Type B pancreatic cell (in vitro differentiated cells): ENCODE measurements at places on chromosomes 11 and 22. TPM values are rescaled to one million over a fixed set of nuclear protein-coding genes. Genes with fewer than 3 reads are reported as not detected.

CRYBA4 gene
- total RNA-seq = 1.0 TPM in 1 of 2 replicates, not detected in the other

DNA sequence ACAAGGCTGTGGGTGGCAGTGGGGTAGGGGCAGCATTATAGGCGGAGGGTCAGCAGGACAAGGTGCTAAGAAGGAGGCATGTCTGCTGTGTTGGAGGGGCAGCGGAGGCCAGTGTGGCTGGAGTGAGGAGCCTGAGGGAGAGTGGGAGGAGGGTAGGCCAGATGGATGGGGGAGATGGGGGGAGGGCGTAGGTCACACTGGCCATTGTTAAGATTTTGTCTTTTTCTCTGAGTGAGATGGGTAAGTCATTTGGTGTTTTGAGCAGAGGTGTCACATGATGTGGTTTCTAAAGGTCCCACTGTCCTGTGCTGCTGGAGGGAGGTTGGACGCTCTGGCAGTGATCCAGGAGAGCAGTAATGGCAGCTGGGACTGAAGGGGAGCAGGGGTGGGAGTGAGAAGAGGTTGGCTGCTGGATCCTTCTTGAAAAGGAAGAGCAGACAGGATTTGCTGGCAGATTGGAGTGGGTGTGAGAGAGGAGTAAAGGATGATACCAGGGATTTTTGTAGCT lies 9.8 kb downstream of the PPP6R3 start:
- no peak for DNase-seq
- H3K4me3 ChIP-seq = peak overlapping the region; percentile 13
- H3K36me3 ChIP-seq = peaks cover 66% of the 10 kb centered on the region

DNA sequence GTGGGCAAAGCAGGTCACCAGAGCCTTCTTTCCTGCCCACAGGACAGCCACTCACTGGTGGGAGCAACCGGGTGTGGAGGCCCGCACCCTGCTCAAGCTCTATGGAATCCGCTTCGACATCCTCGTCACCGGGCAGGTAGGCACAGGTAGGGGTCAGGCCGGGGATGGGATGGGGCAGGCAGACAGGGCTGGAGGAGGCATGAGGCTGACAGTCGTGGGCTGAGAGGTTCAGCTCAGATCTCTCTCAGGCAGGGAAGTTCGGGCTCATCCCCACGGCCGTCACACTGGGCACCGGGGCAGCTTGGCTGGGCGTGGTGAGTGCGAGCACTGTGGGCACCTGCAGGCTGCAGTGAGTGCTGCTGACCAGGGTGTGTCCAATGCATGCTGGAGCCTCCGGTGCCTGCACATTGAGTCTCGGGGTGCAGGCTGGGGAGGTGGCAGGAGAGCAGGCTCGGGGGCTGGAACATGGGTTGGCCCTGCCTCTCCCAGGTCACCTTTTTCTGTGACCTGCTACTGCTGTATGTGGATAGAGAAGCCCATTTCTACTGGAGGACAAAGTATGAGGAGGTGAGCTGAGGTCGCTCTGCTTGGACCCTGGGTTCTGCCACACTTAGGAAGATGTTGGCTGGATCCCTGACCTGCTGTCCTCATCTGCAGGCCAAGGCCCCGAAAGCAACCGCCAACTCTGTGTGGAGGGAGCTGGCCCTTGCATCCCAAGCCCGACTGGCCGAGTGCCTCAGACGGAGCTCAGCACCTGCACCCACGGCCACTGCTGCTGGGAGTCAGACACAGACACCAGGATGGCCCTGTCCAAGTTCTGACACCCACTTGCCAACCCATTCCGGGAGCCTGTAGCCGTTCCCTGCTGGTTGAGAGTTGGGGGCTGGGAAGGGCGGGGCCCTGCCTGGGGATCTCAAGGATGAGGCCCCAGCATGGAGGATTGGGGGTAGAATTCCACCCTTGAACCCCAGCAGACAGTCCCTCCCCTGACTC lies 6.3 kb downstream of the SLC7A4 start:
- peaks cover 7% of the 10 kb centered on the region for H3K4me1 ChIP-seq
- peaks cover 7% of the 10 kb centered on the region for H3K27me3 ChIP-seq
- DNase-seq = no peak
- no peaks in the 10 kb centered on the region for H3K36me3 ChIP-seq
- H3K27ac ChIP-seq = no peak overlapping the region

GRCh38 chr22:41565403-41566054 lies 4.7 kb downstream of the CSDC2 start:
- no peaks in the 10 kb centered on the region for H3K36me3 ChIP-seq
- peaks cover 28% of the 10 kb centered on the region for H3K4me1 ChIP-seq
- no peak overlapping the region for H3K4me3 ChIP-seq
- DNase-seq = no peak

ELMOD1 gene
- 4.0 and 7.6 TPM in 2 replicates for total RNA-seq

GRCh38 chr22:33909911-33910310 lies 10.4 kb downstream of the LARGE1 start:
- peak overlapping the region; percentile 47 for H3K27ac ChIP-seq
- peaks cover 41% of the 10 kb centered on the region for H3K36me3 ChIP-seq
- peaks cover 36% of the 10 kb centered on the region for H3K4me1 ChIP-seq
- DNase-seq = no peak

GRCh38 chr11:32101791-32102190 lies 10.9 kb downstream of the RCN1 start:
- no peak for DNase-seq
- H3K4me1 ChIP-seq = peaks cover 8% of the 10 kb centered on the region
- H3K4me3 ChIP-seq = no peak overlapping the region
- no peaks in the 10 kb centered on the region for H3K27me3 ChIP-seq
- peaks cover 63% of the 10 kb centered on the region for H3K36me3 ChIP-seq

GRCh38 chr22:27409299-27409698 lies 392.3 kb downstream of the MN1 start:
- H3K4me3 ChIP-seq = no peak overlapping the region
- DNase-seq = no peak
- H3K27ac ChIP-seq = no peak overlapping the region
- peaks cover 14% of the 10 kb centered on the region for H3K27me3 ChIP-seq
- H3K4me1 ChIP-seq = peaks cover 13% of the 10 kb centered on the region

DNA sequence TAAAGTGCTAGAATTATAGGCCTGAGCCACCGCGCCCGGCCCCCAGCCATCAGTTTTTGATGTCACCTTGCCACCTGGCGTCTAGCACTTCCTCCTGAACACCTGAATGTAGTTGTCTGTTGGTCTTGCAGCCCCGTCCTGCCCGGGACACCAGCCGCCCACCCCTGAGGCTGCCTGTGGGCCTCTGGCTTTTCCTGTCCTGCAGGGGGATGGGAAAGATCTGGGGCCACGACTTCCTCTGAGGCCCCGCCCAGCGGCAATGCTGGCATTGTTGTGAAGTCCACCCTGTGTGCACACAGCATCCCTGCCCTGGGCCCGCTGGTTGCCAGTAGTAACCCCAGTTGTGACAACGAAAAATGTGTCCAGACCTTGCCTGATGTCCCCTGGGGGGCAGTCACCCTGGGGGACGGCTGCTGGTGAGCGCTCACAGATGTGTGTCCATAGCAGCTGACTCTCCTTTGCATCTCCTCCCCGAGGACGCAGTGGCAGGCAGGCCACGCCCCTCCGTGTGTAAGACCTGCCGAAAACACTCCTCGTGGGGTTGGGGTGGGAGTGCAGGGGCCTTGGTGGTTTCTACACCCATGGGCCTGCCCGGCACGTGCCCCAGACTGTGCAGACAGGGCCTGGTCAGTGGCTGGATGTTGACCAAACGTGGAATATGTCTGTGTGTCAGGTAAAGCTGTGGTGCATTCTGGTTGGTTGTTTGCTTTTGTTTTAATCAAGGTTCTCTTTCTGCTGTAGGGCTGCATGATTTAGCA lies 6.8 kb downstream of the SELENOO start:
- H3K36me3 ChIP-seq = peaks cover 24% of the 10 kb centered on the region
- H3K4me1 ChIP-seq = peaks cover 14% of the 10 kb centered on the region
- no peak overlapping the region for H3K4me3 ChIP-seq
- no peak overlapping the region for H3K27ac ChIP-seq
- H3K27me3 ChIP-seq = no peaks in the 10 kb centered on the region

GRCh38 chr22:39234472-39234787 lies 10.4 kb downstream of the PDGFB start:
- no peak for DNase-seq
- H3K27me3 ChIP-seq = no peaks in the 10 kb centered on the region
- H3K4me1 ChIP-seq = peaks cover 42% of the 10 kb centered on the region
- H3K27ac ChIP-seq = peak overlapping the region; percentile 18

SAA4 gene
- not detected in 2 replicates for total RNA-seq

ZMAT5 gene
- total RNA-seq = 19.0 and 19.2 TPM in 2 replicates

DNA sequence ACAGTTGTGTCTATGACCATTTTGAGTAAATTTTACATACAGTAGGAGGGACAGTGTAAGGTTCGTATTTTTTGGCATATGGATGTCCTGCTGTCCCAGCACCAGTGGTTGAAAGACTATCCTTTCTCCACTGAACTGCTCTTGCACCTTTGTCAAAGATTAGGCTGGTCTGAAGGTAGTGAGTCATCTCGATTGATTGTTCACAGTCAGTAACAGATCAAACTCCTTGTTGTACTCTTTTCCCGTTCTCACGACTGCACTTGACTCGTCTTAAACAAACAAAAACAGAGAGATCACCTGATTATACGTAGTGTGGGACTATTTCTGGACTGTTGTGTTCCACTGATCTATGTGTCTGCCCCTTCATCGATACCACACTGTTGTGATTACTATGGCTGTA lies 77.1 kb downstream of the DGCR2 start:
- no peak overlapping the region for H3K27ac ChIP-seq
- peaks cover 15% of the 10 kb centered on the region for H3K36me3 ChIP-seq
- no peaks in the 10 kb centered on the region for H3K4me1 ChIP-seq
- DNase-seq = no peak
- H3K27me3 ChIP-seq = no peaks in the 10 kb centered on the region
- no peak overlapping the region for H3K4me3 ChIP-seq

DNA sequence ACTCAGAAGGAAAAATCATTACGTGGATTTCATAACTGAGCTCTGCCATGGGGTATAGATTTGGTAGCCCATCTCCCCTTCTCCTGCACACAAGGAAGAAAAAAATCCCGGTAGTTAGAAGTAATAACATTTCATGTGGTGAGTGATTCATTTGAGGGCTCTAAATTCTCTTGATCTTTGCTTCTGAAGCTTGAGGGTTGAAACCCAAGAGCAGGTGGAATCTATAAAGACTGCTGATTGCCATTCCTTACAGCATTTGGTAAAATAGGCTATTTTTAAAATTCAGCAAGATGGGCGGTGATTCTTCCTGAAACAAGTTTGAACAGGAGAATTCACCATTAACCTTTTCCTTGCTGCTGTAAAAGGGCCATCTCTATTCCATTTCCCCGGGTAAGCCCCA lies 266.1 kb downstream of the CADM1 start:
- no peak overlapping the region for H3K4me3 ChIP-seq
- H3K4me1 ChIP-seq = peaks cover 10% of the 10 kb centered on the region
- H3K36me3 ChIP-seq = peaks cover 27% of the 10 kb centered on the region
- no peaks in the 10 kb centered on the region for H3K27me3 ChIP-seq
- no peak for DNase-seq
- H3K27ac ChIP-seq = no peak overlapping the region

KCNK4 gene
- total RNA-seq = 0.19 TPM in 1 of 2 replicates, not detected in the other

- no peaks in the 10 kb centered on the region for H3K4me1 ChIP-seq
- no peaks in the 10 kb centered on the region for H3K27me3 ChIP-seq
- no peak overlapping the region for H3K27ac ChIP-seq
- H3K36me3 ChIP-seq = peaks cover 12% of the 10 kb centered on the region
Observed at GRCh38 chr11:45959851-45960250, 37.4 kb downstream of the LARGE2 start.

DNA sequence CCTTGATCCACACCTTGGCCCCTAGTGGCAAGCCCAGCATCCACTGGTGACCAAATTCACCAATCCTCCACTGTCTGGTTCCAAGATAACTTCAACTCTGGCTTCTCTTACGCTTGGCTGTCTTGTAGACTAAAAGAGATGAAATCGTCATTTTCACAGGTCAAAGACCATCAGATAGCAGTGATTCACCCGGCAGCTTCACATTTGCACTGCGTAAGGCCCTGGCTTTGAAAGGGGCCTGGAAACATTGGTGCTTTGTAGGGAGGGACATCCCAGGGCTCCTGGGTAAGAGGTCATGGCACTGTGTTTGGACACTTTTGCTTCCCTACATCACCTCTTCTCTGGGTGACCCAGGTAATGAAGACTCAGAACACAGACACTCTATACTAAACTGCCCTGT lies 30.1 kb upstream of the FADD start:
- peaks cover 7% of the 10 kb centered on the region for H3K4me1 ChIP-seq
- no peak for DNase-seq
- no peaks in the 10 kb centered on the region for H3K36me3 ChIP-seq
- H3K27me3 ChIP-seq = peaks cover 3% of the 10 kb centered on the region
- no peak overlapping the region for H3K27ac ChIP-seq

- H3K4me1 ChIP-seq = no peaks in the 10 kb centered on the region
- DNase-seq = peak; percentile 59
- H3K27me3 ChIP-seq = no peaks in the 10 kb centered on the region
Observed at GRCh38 chr11:1560649-1561251, 11.3 kb downstream of the DUSP8 start.

MUC5B gene
- total RNA-seq = 0.48 and 2.0 TPM in 2 replicates

DNA sequence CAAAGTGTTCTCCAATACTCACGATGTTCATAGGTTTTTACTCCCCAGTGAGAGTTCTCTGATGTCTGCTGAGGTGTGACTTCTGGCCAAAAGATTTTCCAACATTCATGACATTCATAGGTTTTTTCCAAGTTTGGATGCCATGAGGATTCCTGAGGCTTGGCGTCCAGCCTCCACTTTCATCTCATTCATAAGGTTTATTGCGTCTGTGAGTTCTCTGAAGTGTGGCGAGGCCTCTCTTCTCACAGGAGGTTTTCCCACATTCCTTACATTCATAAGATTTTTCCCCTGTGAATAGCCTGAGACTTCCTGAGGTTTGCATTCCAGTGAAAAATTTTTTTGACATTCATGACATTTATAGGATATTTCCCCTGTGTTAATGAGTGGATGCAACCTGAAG lies 1014.1 kb downstream of the LRRC4C start:
- H3K27ac ChIP-seq = no peak overlapping the region
- H3K4me1 ChIP-seq = no peaks in the 10 kb centered on the region
- no peaks in the 10 kb centered on the region for H3K27me3 ChIP-seq
- no peak for DNase-seq
- no peak overlapping the region for H3K4me3 ChIP-seq

TRIM49 gene
- not detected in 2 replicates for total RNA-seq

SCGB1C1 gene
- not detected in 2 replicates for total RNA-seq

SLC25A1 gene
- 83.2 and 94.4 TPM in 2 replicates for total RNA-seq

DNA sequence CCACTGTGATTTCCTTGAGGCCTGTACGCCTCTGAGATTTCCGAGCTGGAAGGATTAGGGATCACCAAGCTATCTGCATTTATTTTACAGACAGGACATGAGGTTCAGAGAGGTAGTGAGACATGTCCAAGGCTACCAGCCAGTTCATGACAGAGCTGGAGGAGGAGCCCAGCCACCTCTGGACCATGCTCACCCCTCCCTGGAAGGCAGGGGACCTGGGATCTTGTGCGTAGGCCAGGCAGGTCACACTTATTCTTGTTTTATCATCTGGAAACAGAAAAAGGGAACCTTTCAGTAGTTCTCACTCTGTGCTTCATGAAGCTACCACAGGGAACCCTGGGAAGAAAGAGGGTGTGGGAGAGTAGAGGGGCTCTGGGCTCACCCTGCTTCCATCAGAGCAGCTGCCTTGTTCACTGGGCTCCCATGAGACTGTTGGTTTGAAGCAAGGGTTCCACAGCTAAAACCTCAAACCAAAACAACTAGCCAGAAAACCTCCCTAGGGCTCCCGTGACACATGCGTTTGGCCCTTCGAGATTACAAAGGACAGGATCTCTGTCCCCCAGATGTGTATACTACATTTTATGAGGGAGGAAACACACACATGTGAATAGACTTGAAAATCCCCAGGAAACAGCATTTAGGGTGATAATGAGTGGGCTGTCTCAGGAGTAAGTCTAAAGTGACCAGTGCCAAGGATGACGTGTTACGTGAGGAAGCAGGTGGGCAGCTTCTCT lies 106.4 kb downstream of the DSCAML1 start:
- no peaks in the 10 kb centered on the region for H3K36me3 ChIP-seq
- peaks cover 22% of the 10 kb centered on the region for H3K4me1 ChIP-seq
- H3K27ac ChIP-seq = no peak overlapping the region
- H3K4me3 ChIP-seq = no peak overlapping the region

- H3K4me1 ChIP-seq = peaks cover 7% of the 10 kb centered on the region
- H3K27me3 ChIP-seq = peaks cover 5% of the 10 kb centered on the region
- no peaks in the 10 kb centered on the region for H3K36me3 ChIP-seq
Observed at GRCh38 chr11:29324328-29324727, 692.5 kb downstream of the KCNA4 start.
